ENCODE measurements at places on chromosomes 5 and 9. TPM values are rescaled to one million over a fixed set of nuclear protein-coding genes. Genes with fewer than 3 reads are reported as not detected.

GRCh38 chr5:131256507-131256823 is 7.4 kb upstream of the CDC42SE2 start:
- DNase-seq, result no peak

The RAB3C gene
- not detected for total RNA-seq

- no peak for DNase-seq
These were observed 287.7 kb downstream of the SLIT3 start for GRCh38 chr5:169013208-169013728.

DNA sequence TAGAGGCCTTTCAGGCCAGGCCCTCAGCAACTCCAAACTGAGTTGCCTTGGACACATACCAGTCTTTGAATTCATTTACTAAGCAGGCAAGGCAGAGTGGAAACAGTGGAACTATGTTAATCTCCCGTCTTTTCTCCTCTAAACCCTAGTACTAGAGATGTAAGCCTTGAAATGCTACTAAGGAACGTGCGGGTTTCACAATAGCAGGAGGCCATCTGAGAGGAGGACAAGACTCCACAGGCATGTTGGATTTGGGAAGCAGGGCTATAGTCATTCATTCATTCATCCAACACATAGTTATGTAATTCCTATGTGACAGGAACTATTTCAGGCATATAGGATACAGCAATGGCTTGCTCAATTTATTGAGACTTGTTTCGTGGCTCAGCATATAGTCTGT is 3.3 kb upstream of the OCLN start:
- DNase-seq, result no peak

DNA sequence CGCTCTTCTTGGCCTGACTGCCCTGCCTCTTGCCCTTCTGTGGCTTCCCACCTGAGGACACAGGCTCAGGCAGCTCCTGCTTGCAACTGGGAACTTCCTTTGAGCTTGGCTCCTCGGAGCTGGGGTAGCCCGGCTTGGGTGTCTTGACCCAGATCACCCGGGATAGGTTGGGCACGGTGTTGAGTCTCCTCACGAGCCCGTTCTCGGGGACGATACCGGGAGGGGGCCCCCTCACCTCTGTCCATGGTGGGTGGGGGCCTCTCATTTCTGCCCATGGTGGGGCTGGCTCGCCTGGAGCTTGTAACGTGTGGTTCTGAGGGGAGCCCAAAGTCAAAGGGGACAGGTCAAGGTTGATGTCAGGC is 7.8 kb upstream of the DDX41 start:
- no peak for DNase-seq

DNA sequence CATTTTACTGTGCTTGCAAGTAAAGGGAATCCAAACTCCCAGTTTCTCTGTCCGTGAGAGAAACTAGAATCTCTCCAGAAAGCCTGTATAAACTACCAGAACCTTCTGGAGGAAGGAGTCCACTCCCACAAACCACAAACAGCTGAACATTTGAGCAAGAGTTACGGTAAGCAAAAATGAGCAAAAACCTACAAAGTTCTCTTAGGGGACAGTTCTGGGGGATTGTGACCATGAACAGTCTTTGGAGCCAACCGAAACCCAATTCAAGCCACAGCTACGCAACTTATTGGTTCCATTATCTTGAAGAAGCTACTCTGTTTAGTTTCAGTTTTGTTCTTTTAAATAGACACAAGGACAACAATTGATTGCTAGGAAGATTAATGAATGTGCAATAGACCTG is 330.6 kb downstream of the ASTN2 start:
- DNase-seq, result no peak

DNA sequence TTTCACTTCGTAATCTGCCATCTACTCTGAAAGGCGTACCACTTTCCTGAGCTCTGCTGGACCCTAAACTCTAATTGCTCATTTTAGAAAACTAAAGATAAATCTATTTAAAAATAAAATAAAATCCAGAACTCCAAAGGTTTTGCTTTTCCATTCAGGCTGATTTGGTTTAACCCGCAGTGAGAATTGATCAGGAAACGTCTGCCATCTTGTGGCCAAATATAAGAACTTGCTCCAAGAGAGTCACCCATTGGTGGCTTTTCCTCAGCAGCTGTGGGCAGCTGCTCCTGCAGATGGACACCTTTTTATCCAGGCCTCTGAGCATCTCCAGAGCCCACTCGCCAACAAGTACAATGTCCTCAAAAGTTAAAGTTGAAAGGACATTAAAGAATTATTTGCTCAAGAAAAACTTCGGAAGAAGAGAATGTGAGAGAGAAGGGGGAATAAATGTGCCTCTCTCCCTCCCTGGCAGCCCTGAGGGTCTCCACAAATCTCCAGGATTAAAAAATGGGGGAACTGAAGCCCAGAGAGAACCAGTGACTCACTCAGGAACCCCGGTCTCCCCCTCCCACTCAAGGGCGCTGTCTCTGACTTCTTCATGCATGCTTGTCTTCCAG is 4.1 kb downstream of the SAXO1 start:
- DNase-seq, result no peak

DNA sequence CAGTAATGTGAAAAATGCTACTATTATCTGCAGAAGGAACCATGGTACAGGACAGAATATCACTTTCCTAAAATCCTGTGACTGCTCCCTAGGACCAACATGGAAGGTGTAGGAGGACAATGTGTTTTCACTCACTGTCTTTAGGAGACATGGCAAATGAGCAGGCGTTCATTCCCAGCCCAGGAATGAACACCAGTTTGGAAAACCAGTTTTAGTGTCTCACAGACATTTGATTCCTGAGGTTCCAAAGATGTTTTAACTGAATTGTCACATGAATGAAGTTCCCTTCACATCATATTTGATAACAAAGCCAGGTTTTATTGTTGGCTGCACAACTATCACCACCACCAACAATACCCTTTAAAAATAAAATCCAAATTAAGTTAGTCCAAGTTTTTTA is 178.2 kb downstream of the ENC1 start:
- no peak for DNase-seq

- no peak for DNase-seq
These were observed 111.8 kb upstream of the IER5L start for GRCh38 chr9:129289883-129290282.

GRCh38 chr5:139747583-139748504 is 47.8 kb upstream of the PSD2 start:
- DNase-seq, result peak; percentile 51

GRCh38 chr9:81858657-81859430 is 69.4 kb upstream of the SPATA31D4 start:
- DNase-seq, result no peak

The SLC6A19 gene
- not detected for total RNA-seq

The TAF11L3 gene
- not detected for total RNA-seq

The CDC14B gene
- 2.5 TPM for total RNA-seq

The SHOC1 gene
- not detected for total RNA-seq

The TICAM2 gene
- total RNA-seq, result 0.48 TPM

Measured in activated T-cell treated with anti-CD3 and anti-CD28 coated beads, Interleukin-2, amount 50 U/mL, for 4 hours (primary cell).